ENCODE measurements at places on chromosomes 4 and X.

DNA sequence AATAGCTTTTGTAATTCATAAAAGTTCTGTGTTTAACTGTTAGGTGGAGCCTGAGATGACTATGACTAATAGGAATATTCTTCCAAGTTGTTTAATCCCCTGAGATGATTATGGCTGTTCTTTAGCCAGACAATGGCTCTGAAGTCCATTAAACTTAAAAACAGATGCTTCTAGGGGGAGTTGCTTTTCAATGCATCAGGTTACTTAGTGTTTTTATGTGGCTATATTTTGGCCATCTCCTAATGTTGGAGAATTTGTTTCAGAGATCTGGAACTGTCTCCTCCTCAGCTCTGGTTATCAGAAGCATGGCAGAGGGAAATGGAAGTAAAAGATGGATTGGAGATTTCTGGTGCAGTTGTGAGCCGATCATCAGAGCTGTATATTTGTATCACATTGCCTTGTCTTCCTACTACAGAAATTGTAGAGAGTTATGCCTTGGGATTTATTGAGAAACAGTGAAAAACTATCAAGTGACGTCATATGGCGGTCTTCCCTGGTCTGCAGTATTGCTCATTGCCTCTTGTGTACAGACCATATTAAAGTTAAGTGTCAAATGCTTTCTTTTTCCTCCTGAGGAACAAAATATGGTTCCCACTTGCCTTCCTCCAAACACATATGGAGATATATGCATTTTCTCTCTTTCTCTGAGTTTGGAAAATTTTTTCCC, 29.8 kb downstream of the SGMS2 start:
- no peak for DNase-seq

DNA sequence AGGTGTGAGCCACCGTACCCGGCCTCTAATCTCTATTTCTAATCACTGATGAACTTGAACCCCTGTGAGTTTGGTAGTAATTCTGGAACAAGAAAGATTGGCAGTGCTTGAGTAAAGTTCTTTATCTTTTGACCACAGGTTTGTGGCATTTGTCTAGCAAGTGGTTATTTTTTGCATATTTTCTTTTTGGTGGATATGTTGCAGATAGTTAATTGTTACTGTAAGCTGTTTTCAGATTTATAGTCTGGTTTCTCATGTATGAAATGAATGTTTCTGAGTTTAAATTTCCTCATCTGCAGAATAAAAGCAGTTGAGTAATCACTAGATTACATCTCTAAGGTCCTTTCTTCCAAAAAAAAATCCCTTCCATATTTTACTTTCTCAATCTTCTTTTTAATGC, 105.2 kb downstream of the GASK1B start:
- no peak for DNase-seq

DNA sequence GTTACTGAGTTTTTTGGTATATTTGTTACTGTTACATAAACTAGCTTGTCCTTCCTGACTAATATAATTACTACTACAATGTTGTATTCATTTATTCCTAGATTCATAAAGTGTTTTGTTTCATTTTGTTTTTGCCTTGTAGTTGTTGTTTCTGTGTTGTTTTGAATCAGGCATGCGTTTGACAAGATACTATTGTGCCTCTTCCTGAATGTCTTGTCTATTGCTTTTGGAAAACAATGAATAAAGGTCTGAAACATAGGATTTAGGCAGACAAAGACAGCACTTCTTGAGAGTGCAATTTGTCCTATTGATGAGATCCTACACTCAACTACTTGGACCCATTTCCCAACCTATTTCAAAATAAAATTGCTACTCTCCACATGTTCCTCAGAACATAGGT, 630.4 kb upstream of the BOD1L1 start:
- DNase-seq = no peak

GRCh38 chr4:22802876-22803275, 110.1 kb downstream of the GBA3 start:
- no peak for DNase-seq

- DNase-seq = no peak
Measured at GRCh38 chr4:7332216-7333023, 102.3 kb downstream of the PSAPL1 start.

DNA sequence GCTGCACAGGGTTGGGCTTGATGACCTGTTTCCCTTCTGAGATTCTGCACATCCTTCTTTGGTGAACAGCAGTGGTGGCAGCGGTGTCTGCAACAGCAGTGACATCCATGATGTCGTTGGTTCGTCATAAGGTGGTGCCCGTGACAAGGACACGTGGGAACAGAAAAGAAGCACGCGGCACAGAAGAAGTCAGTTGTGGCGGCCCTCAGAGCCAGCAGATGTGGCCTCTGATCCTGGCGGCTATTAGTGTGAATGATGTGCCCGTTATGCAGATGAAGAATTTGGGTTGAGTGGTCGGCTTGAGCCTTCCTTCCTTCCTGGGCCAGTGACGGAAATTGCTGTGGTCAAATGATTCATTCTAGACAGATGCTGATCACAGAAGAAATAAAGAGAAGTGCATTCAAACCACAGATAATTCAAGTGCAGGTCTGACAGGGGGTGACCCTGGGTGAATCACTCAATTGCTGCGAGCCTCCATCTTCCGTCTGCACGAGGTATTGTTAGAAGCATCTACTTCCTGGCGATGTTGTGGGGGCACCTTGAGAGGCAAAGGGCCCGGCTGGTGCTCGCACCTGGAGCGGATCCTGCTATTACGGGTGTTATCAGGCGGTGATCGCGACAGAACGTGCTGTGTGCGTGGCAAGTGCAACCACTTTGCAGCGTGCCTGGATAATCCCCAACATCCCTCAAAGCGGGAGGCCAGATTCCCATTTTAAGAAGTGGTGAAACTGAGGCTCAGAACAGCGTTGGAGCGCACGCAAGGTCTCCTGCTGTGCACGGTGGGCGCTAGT, 215.2 kb upstream of the PSAPL1 start:
- DNase-seq = peak; percentile 10

DNA sequence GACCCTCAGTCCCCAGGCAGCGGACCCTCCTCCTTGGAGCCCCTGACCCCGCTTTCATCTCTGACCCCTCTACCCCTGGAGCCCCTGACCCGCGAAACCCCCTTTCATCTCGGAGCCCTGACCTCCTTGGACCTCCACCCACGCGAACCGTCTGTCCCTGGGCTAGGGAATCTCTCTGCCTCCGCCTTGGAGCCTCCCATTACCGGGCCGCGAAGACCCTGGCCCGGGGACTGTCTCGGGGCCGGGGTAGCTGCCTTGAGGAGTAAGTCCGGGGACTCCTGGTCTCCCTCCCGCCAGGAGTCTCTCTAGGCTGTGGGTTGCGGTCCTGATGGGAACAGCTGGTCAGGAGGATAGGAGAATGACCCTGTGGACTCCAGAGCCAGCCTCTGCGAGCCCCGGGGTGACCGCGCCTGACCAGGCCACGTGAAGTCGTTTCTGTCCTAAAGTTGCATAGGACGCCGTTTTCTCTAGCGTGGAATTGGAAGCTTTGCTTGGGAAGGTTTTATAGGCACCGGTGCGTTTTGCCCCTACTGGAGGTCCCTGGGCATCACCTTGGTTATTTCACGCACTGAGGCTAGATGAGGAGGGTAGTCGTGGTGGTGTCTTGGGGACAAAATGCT, 824 bp downstream of the TBC1D14 start:
- no peak for DNase-seq

- DNase-seq = no peak
Measured at GRCh38 chrX:19683358-19683757, 168.1 kb upstream of the MAP3K15 start.

DNA sequence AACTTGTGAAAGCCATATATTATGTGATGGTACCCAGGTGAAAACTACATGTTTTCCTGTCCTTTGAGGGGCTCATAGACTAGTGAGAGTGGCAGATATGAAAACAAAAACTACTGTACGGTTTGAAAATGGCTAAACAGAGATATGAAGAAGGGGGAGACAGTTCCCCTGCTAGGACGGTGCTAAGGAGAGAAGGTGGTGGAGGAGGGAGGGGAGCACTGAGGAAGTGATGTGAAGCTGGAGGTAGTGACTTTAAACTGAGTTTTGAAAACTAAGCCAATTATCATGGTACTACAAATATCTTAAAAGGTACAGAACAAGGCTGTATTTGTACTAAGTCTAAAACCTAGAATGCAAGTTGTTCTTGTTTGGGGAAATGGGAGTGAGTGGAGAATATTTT, 188.3 kb downstream of the ENOX2 start:
- DNase-seq = no peak

DNA sequence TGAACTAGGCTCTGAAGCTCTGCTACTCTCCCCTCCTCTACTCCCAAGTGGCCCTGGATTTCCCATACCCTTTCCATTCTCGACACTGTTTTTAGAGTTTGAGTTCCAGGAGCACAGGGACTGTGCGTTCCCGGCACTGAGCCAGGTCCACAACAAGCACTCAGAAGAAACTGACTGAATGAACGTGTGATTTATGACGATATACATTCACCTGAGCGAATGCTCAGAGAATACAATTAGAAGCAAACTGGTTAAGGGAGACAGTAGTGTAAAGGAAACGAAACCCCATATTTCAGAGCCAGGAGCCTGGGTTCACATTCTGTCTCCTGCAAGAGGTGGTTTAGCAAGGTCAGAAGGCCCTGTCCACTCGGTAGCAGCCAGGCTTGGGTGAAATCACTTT, 1.4 kb upstream of the KIAA0232 start:
- no peak for DNase-seq

GRCh38 chr4:81225252-81225651, 10.2 kb upstream of the PRKG2 start:
- no peak for DNase-seq

GRCh38 chrX:80747832-80748231, 61.8 kb downstream of the BRWD3 start:
- no peak for DNase-seq

DNA sequence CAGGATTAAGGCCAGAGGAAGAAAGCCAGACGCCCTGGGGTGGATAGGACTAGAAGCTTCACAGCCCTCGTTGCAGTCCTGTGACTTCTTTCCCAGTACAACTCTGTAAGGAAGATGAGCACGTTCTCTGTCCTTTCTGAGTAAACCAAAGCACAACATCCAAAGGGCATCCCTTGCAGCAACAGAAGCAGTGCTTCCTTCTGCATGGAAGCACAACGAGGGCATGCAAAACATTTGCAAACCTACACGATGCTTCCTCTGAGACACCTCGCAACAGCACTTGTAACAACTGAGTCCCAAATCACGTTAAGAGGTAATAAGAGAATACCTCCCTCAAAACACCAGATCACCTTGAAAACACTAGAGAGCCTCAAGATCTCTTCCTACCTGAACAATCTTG, 335.7 kb upstream of the RASGEF1B start:
- no peak for DNase-seq

DNA sequence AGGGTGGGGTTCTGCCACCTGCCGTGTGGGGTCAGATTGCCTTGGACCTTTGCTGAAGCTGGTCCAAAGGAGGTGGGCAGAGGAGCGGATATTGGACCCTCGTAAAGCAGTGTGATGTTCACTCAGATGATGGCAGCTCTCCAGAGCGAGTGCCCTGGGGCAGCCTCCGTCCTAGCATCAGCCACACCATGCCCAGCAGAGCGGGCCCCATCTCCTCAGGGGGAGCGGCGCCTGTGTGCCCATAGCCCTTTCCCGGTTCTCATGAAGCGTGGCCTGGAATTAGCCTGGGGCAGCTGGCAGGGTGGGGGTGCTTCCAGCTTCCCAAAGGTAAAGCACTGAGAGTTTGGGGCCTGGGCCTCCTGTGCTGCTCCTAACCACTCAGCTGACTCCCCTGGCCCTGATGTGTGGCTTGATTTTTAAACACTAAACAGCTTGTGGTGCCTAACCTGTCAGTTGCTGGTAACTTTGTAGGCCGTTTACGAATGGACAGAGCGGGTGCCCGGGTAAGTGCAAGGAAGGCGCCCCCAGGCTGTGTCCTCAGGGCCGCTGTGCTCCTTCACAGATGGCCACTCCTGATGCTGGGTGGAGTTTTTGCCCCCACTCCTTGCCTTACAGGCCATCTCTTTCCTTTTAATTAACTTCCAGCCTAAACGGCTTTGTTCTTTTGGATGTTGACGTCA, 36.0 kb downstream of the NOP14 start:
- no peak for DNase-seq

DNA sequence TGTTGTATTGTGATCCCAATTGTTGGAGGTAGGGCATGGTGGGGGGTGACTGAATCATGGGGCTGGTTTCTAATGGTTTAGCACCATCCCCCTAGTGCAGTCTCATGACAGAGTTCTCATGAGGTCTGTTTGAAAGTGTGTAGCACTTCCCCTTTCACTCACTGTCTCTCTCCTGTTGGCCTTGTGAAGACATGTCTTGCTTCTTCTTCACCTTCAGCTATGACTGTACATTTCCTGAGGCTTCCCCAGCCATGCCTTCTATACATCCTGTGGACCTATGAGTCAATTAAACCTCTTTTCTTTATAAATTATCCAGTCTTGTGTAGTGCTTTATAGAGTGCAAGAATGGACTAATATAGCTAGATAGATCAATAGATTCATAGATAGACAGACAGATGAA, 230.0 kb downstream of the MAGEE1 start:
- DNase-seq = no peak

DNA sequence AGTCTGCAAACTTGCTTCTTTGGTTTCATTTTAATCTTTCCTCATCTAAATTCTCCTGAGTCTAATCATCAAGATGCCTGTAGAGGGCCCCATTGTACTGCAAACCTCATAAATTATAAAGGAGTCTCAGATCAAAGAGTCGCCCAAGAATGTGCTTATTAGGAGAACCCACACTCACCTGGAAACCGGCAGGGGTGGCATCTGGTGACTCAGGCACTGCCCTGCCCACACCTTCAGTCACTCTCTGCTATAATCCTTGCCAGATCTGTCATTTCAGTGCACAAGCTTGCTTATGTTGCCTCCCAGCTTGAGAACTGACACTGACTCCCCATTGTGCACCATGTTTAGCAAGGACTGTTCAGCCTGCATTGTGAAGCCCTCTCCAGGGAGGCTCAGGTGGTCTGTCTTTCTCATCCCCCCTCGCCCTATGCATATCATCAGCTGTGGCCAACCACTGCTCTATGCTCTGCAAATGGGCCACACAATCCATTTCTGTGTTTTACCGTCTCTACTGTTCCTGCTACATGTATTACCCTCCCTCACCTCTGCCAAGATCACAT, 12.4 kb downstream of the EPGN start:
- DNase-seq = no peak

GRCh38 chr4:178387756-178388155, 945.5 kb upstream of the AGA start:
- no peak for DNase-seq

GRCh38 chrX:117645639-117646038, 471.0 kb downstream of the KLHL13 start:
- DNase-seq = no peak

GRCh38 chr4:113823291-113823659, 61.7 kb upstream of the CAMK2D start:
- DNase-seq = no peak

- DNase-seq = no peak
Measured at GRCh38 chr4:23388699-23389395, 501.0 kb downstream of the PPARGC1A start.

DNA sequence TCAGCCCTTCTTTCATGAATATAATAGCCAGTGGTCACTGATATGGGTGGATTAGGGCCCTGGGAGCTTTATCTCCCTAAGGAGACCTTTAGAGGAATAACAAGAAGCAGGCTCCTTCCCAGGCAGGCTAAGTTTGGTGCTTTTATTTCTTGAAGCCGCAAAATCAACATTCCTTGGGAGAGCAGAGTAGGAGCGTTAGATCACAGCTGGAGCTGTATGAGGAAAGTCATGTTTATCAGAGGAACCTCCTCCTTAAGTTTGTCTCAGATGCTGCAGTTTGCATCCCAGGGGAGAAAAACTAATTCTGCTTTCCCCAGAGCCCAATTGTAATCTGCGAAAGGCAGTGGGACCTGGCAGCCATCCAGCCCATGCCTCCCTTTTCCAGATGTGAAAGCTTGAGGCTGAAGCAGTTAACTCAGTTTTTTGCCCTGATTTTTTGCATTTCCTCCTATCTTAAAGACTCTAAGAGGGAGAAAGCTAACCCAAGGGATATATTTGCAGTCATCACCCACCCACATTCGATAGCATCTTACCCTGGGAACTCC, 186.0 kb upstream of the FRMPD4 start:
- DNase-seq = no peak
